Eye (tissue), 1 donor: ENCODE measurements at places on chromosomes 1 and 21.

- DNase-seq = no peak
Measured at GRCh38 chr1:25556791-25557476, 13.5 kb downstream of the LDLRAP1 start.

DNA sequence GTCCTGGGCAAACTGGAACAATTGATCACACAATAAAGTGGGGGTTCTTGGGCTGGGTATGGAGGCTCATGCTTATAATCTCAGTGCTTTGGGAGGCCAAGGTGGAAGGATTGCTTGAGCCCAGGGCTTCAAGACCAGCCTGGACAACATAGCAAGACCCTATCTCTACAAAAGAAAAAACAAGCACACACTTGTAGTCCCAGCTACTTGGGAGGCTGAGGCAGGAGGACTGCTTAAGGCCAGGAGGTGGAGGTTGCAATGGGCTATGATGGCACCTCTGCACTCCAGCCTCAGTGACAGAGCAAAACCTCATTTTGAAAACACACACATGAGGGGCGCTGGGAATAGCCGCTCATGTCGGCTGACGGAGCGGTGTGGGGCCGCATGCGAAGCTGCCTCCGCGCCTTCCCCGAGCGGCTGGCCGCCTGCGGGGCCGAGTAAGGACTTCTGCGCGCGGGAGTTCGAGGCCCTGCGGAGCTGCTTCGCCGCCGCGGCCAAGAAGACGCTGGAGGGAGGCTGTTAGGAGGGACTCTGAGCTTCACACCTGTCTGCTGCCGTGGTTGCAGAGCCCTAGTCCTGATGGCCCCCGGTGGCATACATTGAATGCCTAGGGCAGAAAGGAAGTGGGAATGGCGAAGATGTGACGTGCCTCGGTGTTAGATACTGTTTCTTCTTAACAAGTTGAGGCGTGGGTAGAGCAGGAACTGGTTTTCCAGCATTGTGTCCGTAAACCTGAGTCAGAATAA lies 59.5 kb downstream of the ACBD3 start:
- no peak for DNase-seq

DNA sequence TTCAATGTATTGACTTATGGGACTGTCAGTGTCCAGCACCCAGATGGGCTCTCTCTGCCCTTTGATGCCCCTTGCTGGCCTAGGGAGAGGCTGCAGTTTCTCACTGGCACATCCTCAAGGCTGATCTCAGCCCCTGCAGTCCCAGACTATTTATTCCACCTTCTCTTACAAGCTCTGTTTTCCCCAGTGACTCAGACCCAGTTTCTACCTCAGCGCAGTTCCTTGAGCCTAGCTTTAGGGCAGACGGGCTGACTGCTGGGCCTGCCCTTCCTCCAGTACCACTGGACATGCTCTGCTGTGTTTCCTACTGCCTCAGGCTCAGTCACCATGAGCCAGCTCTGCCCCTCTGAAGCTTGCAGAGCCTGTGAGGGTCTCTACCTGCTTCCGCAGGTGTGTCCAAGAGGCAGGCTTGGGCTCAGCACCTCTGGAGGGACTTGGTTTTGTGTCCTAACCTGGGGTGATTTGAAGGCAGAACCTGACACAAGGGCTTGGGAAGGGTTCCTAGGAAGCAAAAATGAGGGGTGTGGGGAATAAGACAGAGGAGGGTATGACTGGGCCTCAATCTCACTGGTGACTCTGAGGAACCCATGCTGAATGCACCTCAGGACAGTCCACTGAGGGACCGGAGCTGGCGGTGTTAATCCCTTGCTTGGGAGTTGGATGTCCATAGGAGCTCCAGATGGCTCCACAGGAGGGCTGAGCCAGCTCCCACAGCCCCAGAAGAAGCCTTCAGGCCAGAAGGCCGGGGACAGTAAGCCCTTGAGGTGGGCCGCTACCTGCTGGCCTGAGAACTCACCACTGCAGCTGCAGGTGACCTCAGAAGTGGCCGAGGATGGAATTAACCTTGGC lies 689.9 kb downstream of the MATN1 start:
- no peak for DNase-seq

- peak; percentile 93 for DNase-seq
Measured at GRCh38 chr1:226679853-226680516, 59.1 kb downstream of the ITPKB start.

DNA sequence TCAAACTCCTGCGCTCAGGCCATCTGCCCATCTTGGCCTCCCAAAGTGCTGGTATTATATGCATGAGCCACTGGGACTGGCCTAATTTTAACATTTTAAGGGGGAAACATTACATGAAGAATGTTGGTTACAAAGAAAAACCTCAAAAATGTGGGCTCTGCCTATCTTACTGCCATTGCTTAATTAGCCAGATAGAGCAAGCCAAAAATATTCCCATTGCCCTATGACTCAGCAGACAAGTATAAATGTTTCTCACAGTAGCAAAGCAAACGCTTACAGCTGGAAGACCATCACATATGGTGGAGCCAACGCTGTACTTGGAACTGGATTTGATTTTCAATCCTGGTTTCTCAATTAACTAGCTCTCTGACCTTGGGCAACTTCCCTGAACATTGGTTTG lies 502.0 kb downstream of the SMYD3 start:
- DNase-seq = no peak

DNA sequence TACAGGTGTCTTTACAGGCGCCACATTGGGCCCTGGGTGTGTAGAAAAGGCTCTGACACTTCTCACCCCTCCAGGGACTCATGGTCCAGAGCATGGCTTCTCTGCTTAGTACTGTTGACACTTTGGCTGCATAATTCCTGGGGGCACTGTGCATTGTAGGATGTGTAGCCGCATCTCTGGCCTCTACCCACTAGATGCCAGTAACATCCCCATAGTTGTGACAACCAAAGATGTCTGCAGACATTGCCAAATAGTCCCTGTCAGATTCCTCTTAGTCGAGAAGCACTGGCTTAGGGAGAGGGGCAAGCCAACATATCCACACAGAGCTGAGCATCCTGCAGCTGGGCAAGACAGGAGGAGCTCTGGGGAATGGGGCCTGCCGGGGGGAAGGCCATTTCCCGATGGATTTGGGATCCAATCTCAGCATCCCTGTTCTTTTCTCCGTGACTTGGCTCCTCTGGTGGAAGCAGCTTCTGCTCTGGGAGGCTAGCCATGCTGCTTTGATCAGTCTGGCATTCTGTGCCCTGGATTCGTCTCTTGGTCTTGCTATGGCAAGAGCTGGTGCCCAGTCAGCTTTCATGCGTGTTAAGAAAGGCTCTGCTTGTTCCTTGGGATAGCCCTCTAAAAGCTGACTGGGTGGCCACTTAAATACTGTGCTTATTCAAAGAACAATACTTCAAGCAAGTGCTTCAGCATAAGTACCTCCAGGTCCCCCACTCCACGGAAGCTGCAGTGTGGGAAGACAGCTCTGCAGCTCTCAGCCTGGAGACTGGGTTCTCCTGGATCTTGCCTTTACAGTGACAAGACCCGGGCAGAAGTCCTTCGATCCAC lies 38.3 kb upstream of the SCMH1 start:
- DNase-seq = no peak

GRCh38 chr1:246786606-246787238 lies 62.5 kb downstream of the SCCPDH start:
- DNase-seq = no peak

DNA sequence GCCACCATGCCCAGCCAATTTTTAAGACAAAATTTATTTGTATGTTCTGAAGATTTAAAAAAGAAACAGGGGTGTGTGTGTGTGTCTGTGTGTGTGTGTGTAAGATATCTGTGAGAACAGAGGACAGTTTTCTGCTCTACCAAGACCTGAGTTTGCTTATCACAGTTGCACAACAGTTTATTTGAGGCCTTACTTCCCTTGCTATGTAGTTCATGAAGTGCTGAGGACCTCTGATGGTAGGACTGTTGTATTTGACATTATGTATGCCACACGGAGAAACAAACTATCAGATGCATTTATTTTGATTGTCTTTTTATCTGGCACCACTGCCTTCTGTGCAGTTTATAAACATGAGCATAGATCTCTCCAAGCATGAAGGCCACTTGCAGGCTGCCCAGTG lies 355.2 kb downstream of the PBX1 start:
- peak; percentile 13 for DNase-seq

DNA sequence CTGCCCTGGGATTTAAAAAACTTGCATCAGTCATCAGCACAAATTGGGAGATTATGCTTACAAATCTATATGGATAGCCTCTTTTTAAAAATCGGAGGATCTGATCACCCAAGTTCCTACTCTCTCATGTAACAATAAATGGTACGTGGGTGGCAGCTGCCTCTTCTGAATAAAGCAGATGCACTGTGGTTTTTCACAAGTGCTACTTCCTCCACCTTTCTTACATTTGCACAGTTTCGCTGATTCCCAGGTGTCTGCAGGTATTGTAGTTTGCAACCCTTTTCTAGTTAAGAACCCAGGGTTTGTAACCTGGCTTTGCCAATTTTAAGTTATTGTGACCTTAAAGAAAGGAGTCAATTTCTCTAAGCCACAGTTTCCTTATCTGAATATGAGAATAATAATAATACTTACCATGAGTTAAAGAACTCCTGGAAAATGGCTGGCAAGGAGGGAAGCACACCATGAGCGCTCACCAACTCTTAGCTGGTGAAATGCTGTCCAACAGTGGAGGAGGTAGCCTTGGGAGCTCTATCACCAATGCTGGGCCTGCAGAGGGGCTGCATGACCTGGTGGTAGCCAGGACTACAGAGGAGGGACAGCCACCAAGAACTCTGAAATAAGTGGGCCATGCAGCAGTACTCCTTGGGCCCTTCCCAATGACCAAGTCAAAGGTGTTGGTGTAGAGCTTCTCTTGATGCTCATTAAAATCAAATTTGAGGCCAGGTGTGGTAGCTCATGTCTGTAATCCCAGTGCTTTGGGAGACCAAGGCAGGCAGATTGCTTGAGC lies 30.2 kb upstream of the KCNA2 start:
- no peak for DNase-seq

GRCh38 chr1:230568008-230568407 lies 74.3 kb upstream of the COG2 start:
- DNase-seq = no peak

- DNase-seq = no peak
Measured at GRCh38 chr21:35764586-35764985, 295.7 kb downstream of the SETD4 start.

DNA sequence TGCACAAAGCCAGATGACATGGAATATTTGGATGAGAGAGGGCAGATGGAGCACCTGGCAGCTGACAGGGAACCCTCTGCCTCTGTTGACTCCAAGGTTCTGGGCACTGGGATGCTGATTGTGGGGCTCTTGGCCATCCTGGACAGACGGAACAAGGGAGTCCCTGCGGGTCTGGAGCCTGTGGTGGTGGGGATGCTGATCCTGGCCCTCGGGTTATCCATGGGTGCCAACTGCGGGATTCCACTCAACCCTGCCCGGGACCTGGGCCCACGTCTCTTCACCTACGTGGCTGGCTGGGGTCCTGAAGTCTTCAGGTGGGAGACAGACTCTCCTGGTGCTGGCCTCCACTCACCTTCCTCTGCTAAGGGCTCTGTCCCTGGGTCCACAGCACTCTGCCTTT lies 1.8 kb upstream of the ATP8B2 start:
- no peak for DNase-seq

GRCh38 chr1:115136106-115136505 lies 46.8 kb upstream of the TSPAN2 start:
- DNase-seq = no peak
